Ureter (tissue), 1 donor: ENCODE measurements at places on chromosomes 4 and X. TPM values are rescaled to one million over a fixed set of nuclear protein-coding genes. Genes with fewer than 3 reads are reported as not detected.

DNA sequence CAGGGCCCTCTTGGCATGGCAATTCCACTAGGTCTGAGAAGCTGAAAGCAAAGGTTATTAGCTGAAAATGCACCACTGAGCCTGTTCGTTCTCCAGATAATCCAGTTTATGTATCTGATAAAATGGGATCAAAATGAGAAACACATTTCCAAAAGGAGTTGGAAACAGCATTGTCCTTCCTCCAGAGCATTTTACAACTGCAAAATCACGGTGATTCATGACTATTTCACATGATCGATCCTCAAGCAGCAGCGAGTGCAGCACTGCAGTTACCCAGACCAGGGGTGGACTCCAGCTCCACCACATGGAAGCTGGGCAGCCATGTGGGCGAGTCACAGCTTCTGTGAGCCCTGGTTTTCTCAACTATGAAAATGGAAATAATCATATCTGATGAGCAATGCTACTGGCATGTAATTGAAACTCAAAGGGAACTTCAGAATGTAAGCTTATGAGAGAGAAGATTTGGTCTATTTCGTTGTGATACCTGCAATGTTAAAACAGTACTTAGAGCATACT lies 78.7 kb upstream of the MSX1 start:
- DNase-seq: no peak

- no peak for DNase-seq
Observed at GRCh38 chrX:45765281-45765680, 564.6 kb upstream of the DIPK2B start.

The PLXNB3 gene
- 42.8 TPM for total RNA-seq

The FAM9C gene
- total RNA-seq: 0.26 TPM

The REPS2 gene
- 24.3 TPM for total RNA-seq
